GM03348 (cell line): ENCODE measurements at places on chromosomes 16 and 17.

- no peak for DNase-seq
These were observed 48.5 kb upstream of the IRF8 start for GRCh38 chr16:85850344-85850880.

GRCh38 chr17:40915199-40915661 is 22.2 kb downstream of the KRT23 start:
- DNase-seq = peak; percentile 77

DNA sequence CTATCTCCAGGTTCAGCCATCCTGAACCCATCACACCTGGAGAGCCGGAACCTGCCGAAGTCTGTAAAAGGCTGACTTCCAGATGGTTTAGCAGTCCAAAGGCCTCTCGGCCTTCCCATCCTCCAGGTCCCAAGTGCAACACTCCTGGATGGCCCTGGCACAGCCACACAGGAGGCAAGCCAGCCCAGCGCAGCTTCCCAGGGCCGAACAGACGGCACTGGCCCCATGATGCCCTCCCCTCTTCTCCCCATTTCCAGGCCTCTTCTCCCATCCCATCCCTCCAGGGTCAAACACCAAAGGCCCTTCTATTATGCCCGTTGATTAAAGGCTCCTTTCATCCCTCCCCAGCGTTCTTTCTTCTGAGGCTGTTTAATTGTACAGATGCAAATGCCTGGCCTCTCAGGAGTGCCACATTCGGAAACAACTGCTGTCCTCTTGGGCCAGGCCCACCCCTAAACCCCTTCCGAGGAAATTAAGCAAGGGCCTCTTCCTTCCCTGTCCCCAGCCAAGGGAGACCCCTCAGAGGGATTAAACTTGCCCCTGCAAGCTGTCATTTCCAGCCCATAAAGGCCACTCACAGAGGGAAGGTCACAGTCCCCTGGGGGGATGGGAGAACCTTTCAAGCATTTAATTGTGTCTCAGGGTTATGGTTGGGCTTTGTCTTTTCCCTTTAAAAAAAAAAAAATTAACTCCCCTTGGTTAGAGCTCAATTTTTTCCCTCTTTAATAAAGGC is 30.8 kb downstream of the AXIN2 start:
- no peak for DNase-seq

- DNase-seq = no peak
These were observed 17.4 kb upstream of the MAP3K14 start for GRCh38 chr17:45334231-45334630.

DNA sequence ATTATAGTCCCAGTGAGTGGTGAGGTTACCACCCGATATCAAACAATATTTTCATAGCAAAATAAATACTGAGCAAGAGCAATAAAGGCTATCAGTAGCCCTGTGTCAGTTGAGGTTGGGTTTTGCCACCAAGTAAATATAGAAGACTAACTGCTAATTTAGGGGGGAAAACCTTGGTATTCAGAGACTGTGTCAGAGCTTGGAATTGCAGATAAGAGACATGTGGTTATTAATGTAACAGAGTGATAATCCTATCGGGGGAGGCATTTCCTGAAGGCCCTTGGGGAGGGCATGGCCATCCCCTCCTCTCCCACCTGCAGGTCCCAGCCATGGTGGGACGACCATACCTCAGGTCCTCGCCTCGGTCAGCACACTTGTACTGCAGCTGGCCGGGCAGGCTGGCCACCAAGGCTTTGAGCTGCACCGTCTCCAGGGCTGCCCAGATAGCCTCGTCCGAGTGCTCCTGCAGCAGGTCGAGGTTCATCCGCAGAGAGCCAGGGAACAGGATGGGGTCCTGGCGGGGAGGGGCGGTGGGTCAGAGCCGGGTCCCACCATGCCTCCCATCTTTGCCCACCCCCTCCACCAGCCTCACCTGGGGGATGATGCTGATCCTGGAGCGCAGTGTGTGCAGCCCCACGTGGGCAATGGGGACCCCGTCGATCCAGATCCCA is 68.9 kb downstream of the ABCC6 start:
- DNase-seq = no peak
